ENCODE measurements at places on chromosomes 5 and 9.
A peak's percentile ranks its signal among the peaks of the same experiment; 100 is the strongest.

DNA sequence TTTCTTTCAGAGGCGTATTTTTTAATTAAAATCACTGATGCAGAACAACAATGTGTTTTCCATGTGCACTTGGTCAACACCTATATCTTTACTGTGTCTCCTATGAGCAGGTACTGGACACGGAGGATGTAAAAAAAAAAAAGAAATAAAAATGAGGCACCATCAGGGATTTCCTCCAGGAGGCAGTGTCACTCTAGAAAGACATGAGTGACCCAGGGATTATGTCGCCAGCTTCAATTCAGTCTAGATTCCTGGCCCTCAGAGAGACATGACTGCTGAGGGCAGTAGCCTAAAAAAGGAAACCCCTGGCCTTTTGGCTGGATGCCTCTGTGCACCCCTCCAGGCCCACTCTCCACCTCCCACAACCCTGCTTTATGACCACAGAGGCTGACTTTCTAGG lies 18.3 kb upstream of the IL33 start:
- DNase-seq = no peak

DNA sequence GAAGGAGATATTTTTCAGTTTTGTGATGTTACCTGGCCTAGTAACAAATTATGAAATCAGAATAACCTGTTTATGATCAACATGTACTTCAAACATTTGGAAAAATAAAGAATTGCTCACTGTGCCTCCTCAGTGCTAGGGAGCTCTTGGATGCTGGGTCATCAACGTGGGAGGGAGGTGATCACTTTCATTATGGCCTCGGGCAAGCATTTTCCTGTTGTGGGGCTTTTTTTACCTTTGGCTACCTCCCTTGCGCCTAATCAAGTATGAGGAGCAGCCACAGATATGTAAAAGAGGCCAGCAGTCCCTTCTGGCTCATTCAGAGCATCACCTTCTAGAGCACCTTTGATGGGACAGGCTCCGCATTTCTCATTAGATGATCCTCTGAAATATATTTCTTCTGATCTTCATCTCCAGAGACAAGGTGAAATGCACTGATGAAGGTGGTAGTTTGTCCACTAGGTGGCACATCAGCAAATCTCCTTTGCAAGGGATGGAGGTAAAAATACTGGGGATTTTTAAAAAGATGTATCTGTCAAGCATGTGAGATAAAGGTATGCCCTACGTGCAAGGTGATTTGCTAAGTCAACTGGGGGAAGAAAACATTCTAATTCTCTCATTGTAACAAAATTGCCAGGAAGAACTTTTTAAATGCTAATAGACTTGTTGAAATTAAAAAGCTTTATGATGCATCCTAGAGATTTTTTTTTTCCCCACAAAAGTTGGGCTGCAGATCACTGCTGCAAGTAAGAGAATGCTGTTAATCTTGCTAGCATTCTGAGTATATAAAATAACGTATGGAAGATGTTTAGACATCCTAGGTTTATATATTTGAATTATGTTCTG lies 218.2 kb downstream of the MAST4 start:
- no peak for DNase-seq

DNA sequence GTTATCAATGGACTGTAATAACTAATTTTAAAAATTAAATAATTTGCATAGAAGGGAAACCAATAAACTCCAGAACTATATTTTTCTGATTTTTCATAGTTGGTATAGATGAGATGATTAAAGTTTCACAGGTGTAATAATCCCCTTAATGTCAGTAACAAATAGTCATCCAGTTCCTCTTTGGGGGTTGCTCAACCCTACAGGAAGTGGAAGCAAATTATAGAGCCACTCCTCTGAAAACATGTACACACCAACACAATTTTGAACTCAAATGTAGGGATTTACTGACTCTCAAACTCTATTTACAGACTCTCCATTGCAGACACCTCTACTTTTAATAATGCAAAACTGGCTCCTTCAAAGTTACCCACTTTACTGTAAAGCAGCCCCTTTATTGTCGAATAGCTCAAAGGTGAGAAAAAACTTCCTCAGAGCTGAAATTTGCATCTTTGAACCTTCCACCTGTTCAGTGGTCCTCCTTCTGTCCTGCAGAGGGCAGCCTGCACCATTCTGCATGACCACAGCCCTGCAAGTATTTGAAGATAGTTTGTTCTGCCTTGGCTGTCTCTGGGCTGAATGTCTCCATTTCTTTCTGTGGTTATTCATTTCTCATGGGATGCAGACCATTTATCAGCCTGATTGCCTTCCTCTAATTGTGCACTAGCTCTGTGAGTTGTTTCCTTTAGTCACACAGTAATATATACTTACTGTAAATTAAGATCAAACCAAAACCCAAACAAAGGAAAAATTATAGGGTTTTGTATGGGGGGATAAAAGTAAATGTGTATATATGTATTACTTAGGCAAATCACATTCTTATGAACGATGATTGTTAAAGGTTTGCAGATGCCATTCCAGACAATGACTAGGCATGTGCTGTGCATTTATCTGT lies 383.2 kb upstream of the SGCD start:
- peak; percentile 14 for DNase-seq

DNA sequence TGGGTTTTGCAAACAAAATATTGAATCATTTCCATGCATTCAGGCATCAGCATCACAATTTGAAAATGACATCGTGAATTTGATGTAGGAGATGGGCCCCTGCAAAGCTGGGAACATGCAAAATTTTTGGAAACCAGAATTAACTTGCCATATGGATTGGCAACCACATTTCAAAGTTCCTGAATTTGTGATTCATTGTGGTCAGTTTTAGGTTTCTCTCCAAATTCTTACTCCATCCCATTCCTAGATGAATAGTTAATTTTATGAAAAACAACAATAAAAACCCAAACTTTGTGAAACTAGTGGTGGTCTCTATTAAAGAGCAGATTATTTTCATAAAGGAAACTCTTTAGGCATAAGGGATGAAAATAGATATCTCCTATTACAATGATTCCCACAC lies 107.8 kb upstream of the SLIT3 start:
- no peak for DNase-seq

- peak; percentile 34 for DNase-seq
Measured at GRCh38 chr9:128098297-128099230, 29.0 kb downstream of the PTGES2 start.

DNA sequence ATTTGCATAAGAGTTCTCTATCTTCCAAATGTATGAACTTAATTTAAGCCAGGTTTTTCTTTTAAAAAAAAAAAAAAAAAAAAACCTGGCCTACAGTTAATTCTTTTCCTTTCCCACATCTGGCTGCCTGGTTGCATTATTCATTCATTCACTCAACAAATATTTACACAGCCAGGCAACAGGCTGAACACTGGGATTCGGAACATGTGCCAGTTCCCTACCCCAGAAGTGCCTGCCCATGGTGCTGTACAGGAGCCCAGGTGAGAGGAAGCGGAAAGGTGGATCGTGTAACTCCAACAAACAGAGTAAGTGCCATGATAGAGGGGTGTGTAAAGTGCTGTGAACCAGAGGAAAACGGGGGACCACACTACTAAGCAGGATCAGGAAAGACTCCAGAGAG lies 93.6 kb downstream of the CDK5RAP2 start:
- no peak for DNase-seq

DNA sequence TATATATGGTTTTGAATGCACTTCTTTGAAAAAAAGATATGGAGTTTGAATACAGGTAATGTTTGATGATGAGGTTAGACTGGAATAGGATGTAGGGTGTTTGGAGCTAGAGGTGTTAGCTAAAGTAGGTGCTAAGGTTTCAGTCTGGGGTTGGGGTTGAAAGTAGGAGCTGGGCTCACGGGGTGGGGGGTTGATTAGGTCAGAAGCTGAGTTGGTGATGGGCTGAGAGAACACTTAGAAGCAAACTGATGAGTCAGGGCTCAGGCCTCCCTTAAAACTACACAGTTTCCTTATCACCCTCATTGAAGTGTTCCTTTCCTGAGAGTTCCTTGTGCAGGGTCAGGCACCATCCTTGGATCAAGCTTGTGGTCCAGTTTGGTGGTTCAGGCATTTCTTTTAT lies 308.8 kb upstream of the ADAMTS16 start:
- DNase-seq = no peak

- no peak for DNase-seq
Measured at GRCh38 chr5:104821606-104822005, 1259.0 kb upstream of the NUDT12 start.

- no peak for DNase-seq
Measured at GRCh38 chr9:114047717-114048116, 30.4 kb downstream of the AMBP start.

DNA sequence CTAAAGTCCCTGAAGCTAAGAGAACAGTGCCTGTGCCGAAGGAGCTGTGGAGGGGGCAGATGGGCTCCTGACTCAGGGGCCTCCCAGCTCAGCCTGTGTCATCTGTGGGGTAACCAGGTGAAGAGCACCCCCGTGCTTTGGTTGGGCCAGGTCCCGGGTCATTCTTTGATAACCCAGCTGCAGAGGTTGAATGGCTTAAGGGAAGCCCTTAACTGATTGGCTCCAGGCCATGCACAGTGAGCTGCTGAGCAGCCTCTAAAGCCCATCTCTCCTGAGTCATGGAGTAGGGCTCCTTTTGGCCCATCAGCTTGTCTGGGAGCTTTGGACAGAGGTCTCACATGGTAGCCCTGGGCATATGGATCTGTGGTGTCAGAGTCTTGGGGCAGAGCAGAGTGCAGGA lies 28.7 kb downstream of the COL27A1 start:
- no peak for DNase-seq

GRCh38 chr5:122895141-122895540 lies 49.7 kb downstream of the SNX24 start:
- DNase-seq = no peak

DNA sequence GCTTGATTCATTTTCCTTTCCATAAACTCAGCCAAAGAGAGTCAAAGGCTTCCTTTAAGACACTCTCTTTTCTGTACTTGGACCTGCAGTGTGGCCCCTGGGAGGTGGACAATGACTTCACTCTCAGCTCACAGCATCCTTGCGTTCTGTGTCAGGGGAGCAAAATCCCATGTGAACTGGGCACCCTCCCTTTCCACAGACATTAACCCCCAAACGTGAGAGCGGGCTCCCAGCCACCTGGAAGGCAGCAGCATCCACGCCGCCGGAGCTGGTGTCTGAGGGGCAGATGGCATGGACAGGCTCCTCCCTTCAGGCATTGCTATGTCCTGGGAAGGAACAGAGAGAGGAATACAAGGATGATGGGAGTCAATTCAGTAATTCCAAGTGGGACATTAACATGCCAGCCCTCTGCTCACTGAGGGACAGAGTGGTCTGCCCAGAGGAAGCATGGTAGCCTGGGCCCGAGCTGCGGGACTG lies 39.5 kb downstream of the TRIP13 start:
- no peak for DNase-seq

DNA sequence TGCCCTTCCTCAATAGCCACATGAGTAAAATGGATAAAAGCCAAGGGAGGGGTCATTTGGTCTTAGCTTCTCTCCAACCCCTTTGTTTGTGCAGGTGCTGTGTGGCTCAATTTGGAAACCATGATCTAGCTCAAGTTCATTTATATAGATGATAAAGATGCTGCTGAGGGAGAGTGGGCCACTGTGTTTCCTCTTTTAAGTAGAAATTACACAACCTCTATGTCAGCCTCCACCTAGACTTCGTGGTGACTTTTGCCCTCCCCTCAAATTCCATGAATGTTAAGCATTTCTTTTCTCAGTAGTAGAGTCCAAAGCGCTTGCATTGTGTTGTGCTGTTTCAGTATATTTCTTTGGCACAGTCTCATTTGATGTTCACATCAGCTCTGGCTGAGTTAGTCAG lies 241.4 kb downstream of the ARHGAP26 start:
- no peak for DNase-seq

DNA sequence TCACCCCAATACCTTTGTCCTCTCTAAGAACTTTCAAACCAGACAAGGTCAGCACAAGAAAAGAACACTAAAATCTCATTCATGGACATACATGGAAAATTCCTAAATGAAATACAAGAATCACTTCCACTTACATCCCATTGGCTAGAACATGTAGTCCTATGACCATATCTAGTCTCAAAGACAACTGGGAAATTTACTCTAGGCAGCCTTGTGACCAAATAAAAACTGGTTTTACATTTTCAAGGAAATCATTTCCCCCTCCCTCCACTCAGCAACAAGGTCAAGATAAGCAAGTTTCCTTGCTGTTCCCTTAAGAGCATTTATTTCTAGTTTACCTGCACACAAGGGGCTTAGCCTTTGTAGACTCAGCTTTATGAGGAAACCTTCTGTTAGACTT lies 20.3 kb upstream of the SERINC5 start:
- DNase-seq = no peak

DNA sequence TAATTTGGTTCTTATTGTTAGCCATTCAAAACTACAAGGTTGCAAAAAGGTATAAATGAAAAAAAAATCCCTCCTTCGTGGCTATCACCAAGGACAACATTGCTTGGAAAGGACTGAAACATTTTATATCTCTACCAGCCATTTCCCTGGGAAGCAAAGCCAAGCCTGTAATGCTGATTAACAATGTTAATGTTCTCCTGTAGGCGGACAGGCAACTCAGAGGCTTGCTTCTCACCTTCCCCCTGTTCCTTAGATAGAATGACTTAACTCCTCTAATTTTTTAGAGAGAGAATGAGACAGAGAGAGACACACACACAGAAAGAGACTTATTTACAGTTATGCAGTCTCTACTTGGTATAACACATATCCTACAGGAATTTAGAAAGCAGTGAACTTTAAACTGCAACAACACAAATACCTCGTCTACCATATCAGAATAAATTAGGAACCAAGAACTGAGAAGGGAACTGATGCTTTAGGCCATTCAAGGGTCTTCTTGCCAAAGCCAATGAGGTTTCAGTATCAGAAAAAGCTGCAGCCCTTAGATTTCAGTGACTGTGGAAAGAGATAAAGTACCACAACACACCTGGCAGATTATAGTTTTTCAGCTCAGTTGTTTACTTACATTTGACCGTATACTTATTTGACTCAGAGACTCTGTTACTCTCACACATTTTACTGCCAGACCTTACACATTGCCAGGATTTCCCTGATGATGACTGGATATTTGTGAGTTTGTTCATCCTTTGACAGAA lies 20.9 kb upstream of the MAN2A1 start:
- no peak for DNase-seq

GRCh38 chr9:21933281-21933680 lies 60.9 kb downstream of the CDKN2A start:
- no peak for DNase-seq

DNA sequence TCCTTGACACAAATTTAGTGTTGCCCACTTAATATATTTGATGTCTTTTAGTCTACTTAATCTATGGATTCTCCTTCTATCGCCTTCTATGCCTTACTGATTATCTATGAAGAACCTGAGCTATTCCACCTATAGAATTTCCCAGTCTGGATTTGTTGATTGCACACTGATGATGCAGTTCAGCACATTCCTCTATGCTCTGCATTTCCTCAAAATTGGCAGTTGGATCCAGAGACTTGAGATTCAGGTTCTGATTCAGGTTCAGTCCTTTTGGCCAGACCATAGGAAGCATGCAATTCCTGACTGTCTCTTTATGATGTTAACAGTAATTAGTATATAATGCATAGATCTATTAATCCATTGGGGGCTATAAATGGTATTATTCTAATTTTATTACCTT lies 13.8 kb downstream of the SLC22A5 start:
- DNase-seq = no peak

DNA sequence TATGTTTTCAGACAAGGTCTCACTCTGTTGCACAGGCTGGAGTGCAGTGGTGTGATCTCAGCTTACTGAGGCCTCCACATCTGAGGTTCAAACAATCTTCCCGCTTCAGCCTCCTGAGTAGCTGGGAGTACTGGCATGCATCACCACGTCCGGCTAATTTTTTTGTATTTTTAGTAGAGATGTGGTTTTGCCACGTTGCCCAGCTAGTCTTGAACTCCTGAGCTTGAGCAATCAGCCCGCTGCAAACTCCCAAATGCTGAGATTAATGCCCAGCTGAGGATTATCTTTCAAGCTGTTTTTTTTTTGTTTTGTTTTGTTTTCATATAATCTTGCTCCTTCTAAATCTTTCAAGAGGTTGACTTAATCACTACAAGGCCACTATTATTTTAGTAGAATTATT lies 47.3 kb upstream of the SLC28A3 start:
- DNase-seq = no peak
